ENCODE measurements at places on chromosomes 7 and 10.
A peak's percentile ranks its signal among the peaks of the same experiment; 100 is the strongest.

- ATAC-seq: no peak
Observed at GRCh38 chr10:57605948-57606485, 661.7 kb downstream of the IPMK start.

- no peak for ATAC-seq
Observed at GRCh38 chr7:142432377-142432776, 174.5 kb upstream of the PRSS58 start.

GRCh38 chr7:4745971-4746919, 29.2 kb upstream of the AP5Z1 start:
- ATAC-seq: no peak

GRCh38 chr10:1395025-1395480, 338.9 kb downstream of the WDR37 start:
- no peak for ATAC-seq

DNA sequence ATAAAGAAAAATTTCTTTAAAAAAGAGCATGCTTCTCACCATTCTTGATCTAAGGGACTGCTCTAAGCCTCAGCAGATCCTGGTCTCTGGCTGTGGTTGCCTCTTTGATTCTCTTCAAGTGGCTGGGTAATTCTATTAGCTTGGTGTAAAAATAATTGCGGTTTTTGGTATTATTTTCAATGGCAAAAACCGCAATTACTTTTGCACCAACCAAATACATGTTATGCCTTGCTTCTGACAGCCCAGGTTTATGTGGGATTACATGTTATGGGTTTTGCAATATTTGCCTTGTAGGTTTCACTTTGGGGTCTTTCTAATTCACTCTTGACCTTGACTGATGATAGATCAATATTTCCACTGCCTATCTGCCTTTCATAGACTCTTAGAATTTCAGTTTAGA, 20.0 kb upstream of the CREB5 start:
- ATAC-seq: no peak

GRCh38 chr7:65216469-65216868, 157.2 kb upstream of the ZNF92 start:
- no peak for ATAC-seq

GRCh38 chr10:128588402-128588801, 462.2 kb upstream of the MKI67 start:
- ATAC-seq: no peak

GRCh38 chr10:21599582-21599981, 65.5 kb downstream of the MLLT10 start:
- no peak for ATAC-seq

DNA sequence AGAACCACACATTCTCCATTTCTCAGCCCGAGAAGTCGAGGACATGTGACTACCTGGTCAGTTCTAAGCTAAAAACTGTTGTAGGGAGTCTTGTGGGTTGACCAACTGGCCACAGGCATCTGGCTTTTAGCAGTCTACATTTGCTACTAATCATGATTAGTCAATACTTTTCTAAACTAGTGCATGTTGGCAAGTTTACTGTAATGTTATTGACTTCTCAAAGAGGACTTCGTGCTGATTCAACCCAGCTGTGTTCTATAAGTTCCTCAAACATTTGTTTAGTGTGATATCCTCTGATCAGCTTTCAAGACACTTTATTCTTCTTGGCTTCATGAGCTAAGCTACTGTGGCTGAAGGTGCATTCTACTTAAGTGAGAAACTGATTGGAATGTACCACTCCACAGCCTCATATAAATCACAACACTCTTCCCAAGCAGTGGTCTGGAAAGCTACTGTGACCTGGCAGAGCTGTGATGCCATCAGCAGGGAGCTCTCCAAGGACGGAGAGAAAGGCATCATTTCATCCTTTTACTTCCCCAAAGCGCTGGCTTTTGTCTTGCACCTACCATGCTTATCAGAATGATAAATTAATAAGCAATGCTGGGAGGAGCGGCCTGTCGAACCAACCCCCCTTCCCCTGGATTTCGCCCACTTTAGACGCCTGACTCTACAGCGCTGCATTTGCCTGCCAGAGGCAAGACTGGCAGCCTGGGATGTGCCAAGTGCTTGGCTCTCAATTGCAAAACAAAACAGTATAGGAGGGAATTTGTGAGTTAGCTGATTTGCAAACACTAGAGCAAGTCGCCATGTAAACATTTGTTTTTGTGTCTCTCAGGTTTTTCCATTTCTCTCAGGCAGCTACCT, 206.7 kb upstream of the PLXNA4 start:
- no peak for ATAC-seq

GRCh38 chr10:11065567-11065966, 47.9 kb downstream of the CELF2 start:
- ATAC-seq: no peak

DNA sequence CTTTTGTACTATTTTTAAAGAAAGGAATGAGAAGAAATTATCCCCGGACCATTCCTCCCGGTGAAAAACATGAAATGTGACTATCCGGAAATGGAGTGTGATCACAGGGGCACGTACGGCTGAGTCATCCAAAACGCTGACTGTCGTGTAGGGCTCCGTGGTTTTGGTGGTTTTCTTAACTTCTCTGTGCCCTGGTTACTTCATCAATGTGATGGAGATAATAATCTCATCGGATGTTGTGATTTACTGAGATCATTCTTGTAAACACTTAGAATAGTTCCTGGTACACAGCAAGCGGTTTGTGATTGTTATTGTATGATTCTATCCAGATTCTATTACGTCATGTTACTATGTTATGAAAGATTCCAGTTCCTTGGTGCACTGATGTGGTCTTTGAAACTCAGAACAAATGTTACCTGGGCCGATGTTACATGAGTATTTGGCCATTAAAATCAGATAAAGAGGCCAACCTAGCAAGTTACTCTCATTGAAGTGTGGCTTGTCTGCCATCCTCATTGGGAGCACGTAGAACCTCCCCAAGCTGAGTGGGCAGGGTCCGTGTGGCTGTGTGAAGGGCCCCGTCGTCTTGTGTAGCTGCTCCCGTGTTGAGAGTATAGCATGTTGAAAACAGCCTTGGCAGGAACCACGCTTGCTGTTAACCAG, 99.5 kb downstream of the CAMK1D start:
- ATAC-seq: peak; percentile 55

DNA sequence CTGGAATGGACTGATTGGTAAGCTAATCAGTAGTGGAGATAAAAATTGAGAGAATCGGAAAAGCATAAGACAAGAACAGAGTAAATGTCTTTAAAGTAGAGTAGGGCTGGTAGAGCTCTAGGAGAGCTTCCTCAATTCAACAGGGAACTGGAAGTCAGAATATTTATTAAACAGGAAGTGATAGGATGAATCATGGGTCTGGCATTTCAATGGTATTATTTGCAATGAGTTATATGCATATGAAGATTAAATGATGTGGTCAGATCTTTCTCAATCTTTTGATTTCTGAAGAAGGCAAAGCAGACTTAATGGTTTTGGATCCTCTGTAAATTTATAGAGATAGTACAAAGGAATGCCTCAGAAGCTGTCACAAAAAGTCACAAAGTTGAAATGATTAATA, 349.0 kb downstream of the HPSE2 start:
- no peak for ATAC-seq

DNA sequence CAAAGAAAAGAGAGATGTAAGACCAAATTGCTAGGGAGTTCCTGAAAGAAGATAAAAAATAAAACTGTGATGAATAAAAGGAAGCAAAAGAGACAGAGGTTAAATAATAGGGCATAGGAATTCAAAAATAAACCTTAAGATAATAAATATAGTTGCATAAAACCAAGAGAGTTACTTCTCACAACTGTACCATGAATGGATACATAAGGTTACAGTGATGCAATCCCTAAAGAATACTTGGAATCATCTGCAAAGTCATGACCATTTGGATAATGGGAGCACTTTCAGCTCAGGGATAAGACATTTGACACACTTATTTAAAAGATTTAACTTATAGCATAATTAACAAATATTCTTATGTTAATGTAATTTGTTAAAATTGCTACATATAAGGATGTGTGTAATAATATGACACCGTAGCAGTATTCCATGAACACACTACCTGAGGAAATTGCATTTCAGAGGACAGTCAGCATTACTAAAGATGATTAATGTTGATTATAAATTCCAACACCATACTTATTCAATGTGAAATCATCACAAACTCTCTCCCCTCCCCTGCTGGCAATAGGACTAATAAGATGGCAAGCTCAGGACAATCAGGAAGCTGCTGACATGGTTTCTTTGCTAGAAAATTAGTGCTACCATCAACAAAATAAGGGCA, 202.1 kb upstream of the AKR1E2 start:
- no peak for ATAC-seq

DNA sequence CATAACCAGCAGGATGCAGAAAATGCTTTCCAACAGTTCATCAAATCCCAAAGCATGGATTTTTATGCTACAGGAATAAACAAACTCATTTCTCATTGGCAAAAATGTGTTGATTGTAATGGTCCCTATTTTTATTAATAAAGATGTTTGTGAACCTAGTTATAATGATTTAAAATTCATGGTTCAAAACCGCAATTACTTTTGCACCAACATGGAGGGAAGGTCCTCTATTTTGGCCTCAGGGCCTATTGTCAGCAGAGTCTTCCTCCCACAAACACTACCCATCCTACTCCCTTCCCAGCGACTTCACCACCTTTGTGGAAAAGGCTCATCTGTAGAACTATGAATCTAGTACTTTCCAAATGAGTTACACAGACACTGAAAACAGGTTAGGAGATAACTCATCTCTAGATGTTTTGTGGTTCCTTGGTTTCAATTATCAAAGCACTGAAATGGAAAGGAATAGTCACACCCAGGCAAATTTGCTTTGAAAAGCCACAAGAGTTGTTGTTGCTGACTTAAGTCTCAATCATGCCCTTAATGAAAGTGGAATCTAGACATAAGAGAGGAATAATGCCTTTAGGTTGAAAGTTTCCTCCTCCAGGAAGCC, 59.4 kb upstream of the FRMD4A start:
- no peak for ATAC-seq

DNA sequence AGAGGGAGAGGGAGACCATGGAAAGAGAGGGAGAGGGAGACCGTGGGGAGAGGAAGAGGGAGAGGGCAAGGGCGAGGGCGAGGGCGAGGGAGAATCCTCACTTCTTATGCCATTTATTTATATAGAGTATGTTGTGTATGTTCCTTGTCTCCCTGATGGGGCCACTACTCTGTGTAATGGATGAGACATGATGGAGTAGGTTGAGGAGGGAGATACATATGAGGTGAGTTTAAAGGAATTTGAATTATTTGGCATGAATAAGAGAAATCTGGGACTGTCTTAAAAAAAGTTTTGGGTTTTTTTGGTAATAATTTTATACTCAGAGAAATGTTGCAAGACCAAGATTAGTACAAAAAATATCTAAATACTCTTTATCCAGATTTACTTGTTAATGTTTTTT, 20.1 kb downstream of the CCSER2 start:
- ATAC-seq: peak; percentile 85

DNA sequence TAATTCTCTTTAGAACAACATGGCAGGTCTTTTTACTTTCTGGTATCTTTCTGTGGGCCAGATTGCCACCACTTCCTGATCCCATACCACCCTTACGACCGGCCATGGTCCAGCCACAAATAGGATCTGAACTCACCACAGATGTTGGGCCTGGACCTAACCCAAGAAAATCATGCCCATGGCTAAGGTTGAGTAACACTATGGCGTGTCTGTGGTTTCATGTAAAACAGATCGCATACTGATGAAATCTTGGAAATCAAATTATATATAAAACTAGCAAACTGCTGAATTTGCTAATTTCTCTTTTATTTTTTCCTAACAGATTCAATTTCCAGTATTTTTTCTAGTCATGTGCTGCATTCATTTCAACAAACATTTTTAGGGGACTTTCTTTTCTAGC, 77.2 kb downstream of the CH25H start:
- ATAC-seq: no peak

- no peak for ATAC-seq
Observed at GRCh38 chr7:106247841-106248240, 36.9 kb downstream of the NAMPT start.

DNA sequence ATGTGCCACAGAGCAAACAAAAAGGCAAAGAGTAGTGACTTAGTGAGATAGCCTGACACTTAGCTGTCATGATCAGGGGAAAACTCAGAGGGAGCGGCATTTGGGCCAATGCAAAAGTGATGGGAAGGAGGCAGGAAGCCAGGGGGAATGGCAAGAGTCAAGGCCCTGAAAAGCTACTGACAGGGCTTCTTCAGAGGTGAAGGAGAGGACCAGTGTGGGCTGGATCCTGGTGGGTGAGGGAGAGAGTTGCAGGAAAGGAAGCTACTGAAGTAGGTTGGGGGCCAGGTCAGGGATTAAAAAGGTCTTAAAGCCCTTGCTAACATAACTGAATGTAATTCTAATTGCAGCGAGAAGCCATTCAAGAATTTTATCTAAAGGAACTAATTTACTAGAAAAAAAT, 117.0 kb downstream of the AASS start:
- ATAC-seq: no peak

- no peak for ATAC-seq
Observed at GRCh38 chr7:135428879-135429278, 81.0 kb downstream of the CNOT4 start.

DNA sequence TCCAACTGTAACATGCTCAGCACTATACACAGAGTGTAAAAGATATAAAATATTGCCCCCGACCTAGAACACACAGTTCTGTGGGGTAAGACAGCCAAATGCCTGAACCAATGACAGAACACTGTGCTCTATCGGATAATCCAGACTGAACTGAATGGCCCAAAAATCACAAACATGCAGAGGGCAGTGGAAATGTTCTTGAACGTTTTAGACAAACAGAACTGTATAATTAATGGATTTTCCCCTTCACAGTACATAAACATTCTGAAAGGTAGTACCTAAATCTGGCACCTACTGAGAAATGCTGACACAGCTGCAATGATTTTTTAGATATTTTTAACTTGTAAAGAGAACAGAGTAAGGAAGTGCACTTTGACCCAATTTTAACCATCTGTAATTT, 33.4 kb downstream of the PARD3 start:
- peak; percentile 67 for ATAC-seq

- ATAC-seq: no peak
Observed at GRCh38 chr10:62541811-62542210, 167.6 kb downstream of the ZNF365 start.

DNA sequence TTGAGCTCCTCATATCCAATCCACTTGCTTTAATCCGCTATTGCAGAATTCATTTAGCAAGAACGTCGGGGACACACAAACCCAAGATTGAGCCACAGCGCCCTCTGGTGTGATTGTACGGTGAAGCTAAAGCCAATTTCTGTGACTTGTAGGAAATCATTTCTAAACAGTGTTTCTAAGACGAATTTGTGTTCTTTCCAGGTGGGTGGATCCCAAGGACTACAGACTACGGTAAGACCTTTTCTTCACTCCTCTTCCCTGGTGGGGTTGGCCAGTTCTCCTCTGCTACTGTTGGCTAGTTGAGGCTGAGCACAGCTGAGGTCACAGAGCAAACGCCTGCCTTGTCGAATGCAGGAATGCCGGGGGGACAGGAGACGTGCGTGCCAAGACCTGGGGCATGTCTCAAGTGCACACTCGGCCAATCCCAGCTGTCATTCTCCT, 5.2 kb downstream of the DMBT1 start:
- ATAC-seq: peak; percentile 57

DNA sequence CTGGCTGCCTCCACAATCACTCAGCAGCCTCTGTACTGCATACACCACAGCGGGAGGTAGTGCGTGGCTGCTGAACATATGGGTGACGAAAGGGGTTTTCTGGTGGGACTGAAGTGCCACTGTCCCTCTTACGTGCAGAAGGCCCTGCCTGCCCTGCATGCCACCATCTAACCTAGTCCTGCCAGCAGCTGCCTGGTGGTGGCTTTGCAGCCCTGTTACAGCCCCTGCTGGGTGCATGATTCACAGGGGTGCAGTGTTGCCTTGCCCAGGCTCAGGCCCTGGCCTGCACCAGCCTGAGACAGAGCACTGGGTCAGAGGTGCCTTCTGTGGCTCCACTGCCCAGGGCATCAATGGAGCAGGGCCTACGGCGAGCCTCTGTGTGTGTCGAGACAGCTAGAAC, 50.1 kb downstream of the SYPL1 start:
- no peak for ATAC-seq
